ENCODE measurements at places on chromosomes 2 and 18.

GRCh38 chr2:200797242-200797770, 14.4 kb upstream of the BZW1 start:
- DNase-seq = no peak

DNA sequence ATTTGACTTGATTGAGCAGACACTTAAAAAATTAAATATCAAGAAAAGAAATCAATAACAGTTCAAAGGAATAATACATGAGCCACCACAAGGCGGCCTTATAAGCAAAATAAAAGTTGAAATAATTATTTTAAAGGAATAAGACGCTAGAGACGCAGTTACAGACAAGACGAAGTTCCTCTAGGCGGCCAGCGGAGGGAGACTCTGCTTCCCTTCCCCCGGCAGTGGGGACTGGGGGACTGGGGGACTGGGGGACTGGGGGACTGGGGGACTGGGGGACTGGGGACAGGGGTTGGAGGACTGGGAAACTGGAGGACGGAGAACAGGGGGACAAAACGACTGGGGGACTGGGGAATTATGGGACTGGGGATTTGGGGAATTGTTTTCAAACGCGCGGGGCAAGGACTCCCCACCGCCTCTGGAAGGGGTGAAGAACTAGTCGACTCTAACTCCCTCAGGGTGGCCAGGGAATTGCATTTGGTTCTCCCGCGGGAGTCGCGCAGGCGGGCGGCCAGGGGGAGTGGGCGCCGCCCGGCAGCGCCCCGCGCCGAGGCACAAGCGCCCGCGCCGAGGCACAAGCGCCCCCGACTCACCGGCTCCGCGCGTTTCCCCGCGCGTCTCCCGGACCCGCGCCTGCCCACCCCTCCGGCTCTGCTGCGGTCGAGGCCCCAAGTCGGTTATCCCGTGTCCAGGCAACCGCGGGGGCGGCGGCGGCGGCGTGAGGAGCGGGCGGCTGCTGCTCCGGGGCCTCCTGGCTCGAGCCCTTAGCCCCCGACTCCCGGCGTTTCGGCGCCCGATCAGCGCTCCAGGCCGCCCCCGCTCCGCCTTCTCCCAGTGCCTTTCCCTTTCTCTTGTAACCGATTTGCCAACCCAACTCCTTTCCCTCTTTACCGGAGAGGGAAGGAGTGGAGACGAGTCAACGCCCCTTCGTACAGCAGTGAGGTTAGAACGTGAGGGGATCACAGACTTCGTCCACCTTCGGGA, at the start of gene CCDC178:
CCDC178 (minus strand) TSS at position 662 of the 984 bp plus-strand sequence. CDS start 28,633 bp downstream, outside the sequence.
- no peak for DNase-seq

DNA sequence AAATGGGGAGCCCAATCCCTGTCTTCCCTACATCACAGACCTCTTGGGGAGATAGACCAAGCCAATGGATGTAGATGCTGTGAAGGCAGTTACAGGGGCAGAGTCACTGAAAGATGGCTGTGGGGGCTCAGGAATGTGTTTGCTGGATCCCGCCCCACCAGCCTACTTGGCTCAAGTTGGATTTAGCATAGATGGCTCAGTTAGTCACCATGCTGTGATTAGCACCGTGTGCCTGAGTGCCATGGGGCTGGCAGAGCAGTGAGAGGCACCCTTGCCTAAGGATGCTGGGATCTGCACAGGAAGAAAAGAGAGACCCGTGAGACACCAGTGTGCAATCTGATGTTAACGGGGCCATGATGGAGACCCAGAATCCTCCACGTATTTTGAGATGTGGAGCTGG, 228.3 kb downstream of the DYSF start:
- DNase-seq = no peak

DNA sequence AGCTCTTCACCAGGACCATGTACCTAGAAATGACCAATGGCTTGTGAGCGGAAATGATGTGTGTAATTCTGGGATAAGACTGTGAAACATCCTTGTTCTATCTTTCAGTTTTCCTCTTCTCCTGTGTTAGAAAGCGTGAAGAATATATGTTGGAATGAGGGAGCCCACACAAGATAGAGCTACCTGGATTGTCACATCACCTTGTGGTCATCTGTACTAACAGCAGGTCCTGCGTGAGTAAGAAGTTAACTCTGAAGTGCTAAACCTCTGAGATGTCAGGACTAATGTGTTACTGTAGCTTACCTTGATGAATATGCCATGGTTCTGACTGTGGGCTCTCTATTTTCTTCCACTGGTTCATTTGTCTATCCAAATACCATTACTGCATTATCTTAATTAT, 75.6 kb downstream of the FASTKD2 start:
- DNase-seq = no peak

- no peak for DNase-seq
Observed at GRCh38 chr18:39786477-39786876, 2168.6 kb upstream of the PIK3C3 start.

GRCh38 chr18:79459946-79460480, 64.3 kb downstream of the NFATC1 start:
- no peak for DNase-seq

DNA sequence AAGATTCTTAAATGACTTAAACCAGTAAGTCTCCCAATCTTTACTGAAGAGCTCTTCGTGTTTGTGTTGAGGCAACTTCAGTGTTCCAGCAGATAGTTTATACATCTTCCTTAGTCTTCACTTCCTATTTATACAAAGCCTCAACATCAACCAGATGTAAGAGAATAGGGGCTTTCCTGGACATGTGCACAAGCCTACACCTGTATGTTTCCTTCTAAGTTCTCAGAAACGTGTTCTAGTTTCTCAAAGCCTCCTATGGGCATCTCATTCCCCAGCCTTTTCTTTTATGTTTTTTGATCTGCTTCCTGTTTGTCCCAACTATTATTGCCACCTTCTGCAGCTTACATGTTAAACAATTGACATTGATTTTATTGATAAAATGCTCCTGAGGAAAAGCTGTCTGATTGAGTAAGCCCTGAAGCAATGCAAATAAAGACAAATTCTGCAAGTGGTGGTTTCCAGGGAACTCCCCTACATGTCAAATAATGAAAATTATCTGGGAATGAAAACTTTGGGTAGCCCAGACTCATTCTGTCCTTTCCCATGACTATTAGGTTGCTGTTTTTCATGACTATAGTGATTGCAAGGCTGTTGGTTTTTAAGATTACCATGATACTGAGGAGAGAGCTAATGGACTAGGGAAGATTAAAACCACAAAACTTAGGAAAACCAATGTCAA, 663.3 kb upstream of the ACVR2A start:
- DNase-seq = no peak

DNA sequence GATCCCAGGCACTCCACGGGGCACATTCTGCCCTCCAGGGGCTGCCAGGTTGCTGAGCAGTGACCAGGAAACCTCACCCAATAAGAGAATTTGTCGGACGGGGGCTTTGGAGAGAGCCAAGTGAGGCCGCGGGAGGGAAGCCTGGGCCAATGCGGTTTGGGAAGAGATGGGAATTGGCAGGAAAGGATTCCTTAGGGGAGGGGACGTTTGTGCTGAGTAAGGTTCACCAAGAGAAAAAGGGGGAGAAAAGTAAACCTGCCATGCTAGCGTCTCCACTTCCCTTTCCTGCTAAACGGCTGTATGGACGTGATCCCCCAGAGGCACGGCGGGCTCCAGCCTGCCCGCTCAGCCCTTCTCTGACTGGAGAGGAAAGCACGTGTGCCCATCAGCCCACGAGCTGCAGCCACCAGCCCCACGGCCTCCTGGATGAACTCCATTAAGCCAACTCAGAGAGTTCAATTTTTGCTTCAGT, 194.4 kb upstream of the ID2 start:
- DNase-seq = no peak

DNA sequence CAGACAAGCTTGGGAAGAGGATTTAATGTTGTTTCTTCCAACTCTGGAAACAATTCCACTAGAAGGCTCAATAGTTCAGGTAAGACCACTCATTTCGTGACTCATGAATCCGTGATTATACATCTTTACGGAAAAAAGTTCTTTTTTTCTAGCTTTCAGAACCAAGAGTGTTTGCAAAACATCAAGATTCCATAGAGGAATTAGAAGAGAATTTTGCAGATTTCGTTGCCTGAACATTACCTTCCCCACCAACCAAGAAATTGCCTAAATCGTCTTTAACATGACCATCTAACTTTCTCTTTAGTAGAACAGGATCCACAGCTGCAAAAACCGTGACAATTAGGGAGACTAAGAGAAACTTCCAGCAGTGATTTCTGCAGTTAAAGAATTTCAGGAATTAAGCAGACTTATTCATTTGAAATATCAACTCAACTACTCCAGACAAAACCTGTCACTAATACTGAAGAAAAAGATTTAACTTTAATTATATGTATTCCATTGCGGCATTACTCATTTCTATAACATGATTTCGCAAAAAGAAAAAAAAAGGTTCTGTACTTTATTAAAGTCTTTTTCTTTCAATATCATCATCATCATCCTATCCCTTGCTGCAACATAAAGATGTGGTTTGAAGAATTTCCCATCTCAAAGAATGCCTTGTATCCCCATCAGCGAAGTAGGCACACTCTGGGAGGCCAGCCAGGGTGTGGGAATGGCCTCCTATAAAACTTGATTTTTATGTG, 1.9 kb upstream of the NAB1 start:
- DNase-seq = no peak

- DNase-seq = peak; percentile 70
Observed at GRCh38 chr18:59056706-59057492, 82.8 kb upstream of the SEC11C start.

DNA sequence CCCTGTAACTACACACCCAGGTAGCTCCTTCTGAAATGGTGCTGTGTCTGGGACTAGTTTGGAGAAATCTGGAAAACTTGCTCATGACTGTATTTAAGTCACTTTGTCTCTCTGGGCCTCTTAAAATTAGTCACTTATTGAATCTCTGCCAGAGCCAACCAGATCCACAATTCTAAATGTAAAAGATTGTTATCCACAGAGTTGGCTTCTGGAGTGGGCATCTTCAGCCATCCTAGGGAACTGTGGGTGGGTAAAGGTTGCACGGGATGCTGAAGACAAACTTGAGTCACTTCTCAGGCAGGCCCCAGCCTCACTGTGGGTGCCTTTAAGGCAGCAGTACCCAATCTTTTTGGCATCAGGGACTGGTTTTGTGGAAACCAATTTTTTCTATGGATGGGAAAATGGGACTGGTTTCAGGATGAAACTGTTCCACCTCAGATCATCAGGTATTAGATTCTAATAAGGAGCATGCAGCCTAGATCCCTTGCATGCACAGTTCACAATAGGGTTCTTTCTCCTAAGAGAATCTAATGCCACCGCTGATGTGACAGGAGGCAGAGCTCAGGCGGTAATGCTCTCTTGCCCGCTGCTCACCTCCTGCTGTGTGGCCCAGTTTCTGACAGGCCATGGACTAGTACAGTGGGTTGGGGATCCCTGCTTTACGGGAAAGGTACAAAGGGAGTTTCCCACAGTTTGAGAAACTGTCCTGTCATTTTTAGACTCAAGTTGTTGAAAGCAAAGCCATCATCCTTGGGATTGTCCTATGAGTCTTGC, 98.3 kb upstream of the SPRED2 start:
- DNase-seq = no peak

- DNase-seq = no peak
Observed at GRCh38 chr2:159879051-159879604, 81.1 kb upstream of the CD302 start.

GRCh38 chr2:198638577-198638976, 819.2 kb downstream of the SATB2 start:
- no peak for DNase-seq

GRCh38 chr2:148720501-148721001, 76.0 kb downstream of the EPC2 start:
- DNase-seq = no peak

- no peak for DNase-seq
Observed at GRCh38 chr2:179856205-179856604, 5.2 kb downstream of the ZNF385B start.

- no peak for DNase-seq
Observed at GRCh38 chr18:50853863-50854271, 25.1 kb upstream of the ME2 start.

- DNase-seq = no peak
Observed at GRCh38 chr18:40447820-40448219, 1507.2 kb upstream of the PIK3C3 start.

DNA sequence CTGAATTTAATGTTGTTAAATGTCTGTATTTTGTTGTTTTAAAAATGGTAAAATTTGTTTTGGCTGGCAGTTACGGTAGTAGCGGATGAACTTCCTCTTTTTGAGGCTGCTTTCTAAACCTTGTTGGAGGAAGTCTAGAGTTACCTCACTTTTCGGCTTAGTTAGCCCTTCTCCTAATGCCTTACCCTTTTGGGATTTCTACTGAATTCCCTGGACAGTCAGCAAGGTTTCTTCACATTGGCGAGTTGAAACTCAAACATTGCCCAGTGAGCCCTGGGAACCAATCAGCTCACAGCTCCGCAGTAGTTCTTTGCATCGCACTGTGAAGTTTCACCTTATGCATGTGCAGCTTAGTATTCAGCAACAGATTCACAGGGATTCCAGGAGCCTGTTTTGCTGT, 55.2 kb downstream of the TMEM247 start:
- DNase-seq = no peak

DNA sequence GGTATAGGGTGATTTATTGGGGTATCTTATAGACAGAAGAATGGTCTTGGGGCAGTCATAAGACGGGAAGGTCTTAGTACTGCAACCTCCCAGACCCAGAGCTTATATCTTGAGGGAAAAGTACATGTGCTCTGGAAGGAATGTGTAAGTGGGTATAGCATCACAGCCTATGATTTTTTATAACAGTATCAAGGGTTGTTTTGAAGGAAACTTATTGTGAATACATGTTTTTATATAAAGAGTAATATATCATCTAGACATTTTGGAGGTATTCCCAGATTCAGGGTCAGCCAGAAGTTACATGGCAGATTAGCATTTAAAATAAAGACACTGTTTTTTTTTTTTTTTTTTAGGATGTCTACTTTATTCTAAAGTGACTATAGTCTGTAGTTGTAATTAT, 47.6 kb upstream of the STON1 start:
- no peak for DNase-seq

All from activated CD8-positive, alpha-beta memory T cell treated with anti-CD3 and anti-CD28 coated beads for 24 hours (primary cell).